Activated CD4-positive, alpha-beta T cell treated with anti-CD3 and anti-CD28 coated beads, Interleukin-2, amount 50 U/mL, for 24 hours (primary cell): ENCODE measurements at places on chromosomes 4 and X.
A peak's percentile ranks its signal among the peaks of the same experiment; 100 is the strongest.

- no peak for DNase-seq
Measured at GRCh38 chr4:164481306-164482091, 272.4 kb upstream of the SMIM31 start.

DNA sequence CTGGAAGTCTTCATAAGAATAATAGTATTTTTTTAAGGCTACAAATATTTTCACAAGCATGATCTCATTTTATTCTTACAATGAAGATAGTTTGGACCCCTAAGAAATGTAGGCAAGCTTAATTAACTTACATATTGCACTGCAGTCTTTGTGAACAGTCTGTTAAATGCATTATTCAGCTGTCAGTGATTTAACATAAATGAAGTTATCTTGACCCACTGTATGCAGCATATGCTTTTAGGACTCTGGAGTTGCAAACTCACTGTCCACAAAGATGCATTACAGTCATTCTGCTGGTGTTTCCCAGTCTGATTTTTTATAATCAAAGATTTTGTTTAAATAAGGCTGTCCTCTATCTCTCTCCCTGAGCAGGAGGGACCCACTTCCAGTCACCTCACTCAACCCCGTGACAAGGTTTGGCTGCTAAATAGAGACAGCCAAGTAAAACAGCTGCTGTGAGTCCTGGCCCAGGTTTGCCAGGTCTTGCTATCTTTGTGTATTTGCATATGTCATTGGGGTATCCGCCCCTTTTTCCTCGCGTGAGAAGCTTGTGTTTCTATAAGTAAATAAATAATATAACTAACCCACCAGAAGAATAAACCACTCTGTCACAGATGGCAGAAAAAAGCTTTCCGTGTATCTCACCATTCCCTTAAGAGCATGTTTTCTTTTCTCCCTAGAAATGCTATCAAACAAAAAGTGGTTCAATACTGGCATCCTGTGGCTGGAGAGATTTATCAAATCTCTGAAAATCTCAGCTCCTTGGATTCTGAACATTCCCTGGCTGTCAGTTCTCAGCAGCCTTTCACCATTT, 67.0 kb downstream of the SLC7A11 start:
- DNase-seq: no peak

- DNase-seq: no peak
Measured at GRCh38 chrX:475926-476723, 89.4 kb upstream of the PPP2R3B start.

DNA sequence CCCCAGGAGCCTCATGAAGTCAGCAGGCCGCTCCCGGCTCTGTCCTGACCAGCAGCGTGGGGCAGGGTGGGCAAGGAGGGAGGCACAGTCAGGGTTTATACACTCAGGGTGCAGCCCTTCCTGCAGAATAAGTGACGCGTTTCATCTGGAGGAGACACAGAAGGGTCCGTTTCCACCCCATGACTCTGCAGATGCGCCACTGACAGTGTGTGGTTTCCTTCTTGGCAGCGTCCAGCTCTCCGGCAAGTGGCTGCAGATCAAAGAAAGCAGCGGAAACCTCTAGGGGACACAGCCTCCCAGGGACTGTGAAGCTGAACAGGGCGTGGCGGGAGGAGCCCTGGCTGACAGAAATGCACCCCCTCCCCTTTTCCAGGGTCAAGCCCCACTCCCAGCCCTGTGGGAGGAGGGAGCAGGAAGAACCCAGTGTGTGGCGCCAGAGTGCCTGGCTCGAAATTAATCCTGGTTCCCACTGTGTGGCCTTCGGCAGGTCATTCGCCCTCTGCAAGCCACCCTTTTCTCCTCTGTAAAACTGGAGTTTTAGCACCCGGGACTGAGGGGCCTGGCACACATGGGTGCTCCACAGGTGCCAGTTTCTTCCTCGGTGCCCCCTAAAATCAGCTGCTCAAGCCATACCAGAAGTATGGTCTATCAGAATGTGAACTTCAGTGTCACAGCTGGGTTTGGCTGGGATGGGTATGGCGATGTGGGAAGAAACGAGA, 17.3 kb upstream of the TBC1D14 start:
- DNase-seq: no peak

- peak; percentile 48 for DNase-seq
Measured at GRCh38 chrX:149470955-149471354, 34.2 kb downstream of the IDS start.

DNA sequence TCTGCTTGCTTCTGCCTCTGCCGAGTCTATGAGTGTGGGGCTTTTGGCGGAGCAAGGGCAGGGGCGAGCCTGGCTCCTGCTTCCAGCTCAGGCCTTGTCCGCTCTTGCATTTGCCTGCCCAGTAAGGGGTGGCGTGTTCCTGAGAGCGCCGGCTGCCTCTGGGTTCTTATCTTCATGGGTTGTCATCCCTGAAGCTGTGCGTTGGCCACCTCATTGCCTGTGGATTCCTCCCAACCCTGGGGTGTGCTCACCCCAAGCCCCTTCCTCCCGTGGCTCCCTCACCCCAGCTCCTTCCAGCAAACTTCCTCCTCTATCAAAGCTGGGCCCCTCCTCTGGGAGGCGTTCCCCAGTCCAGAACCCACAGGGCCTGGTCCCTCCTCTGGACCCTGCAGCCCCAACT, 17.5 kb downstream of the SH3BP2 start:
- no peak for DNase-seq

DNA sequence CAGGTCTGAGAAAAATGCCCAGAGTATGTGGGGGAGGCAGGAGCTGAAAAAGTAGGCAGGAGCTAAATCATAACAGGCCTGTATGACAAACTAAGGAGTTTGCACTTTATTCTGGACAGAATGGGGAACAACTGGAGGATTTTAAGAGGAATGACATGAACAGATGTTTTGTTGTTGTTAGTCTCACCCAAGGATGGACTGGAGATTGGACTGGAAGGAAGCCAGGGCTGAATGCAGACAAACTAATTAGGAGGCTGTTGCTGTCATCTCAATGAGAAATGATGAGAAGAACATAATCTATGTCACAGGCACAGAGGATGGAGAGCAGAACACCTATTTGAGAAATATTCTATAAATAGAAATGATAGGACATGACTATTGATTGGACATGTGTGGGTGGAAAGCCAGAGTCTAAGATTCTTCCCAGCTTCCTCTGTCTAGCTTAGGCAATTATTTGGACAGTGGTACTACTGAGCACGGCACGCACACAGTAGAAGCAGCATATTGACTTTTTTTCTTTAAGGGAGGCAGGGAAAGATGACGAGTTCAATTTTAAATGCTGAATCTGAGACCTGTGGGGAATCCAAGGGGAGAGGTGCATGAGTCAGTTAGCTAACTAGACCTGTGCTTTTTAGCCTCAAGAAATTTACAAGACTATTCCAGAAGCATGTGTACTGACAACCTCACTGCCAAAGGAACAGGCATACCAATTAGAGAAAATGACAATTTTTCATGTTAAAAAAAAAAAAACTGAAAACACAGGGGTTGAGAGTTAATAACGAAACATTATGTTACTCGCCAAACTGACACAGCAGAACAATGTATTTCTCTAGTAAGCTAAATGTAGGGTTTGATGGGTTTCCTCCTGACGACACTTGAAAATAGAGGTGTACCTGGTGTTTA, 963 bp upstream of the USO1 start:
- no peak for DNase-seq

- DNase-seq: peak; percentile 1
Measured at GRCh38 chrX:63686878-63687714, 97.9 kb downstream of the ARHGEF9 start.

GRCh38 chr4:95596676-95597075, 47.9 kb upstream of the UNC5C start:
- no peak for DNase-seq

- no peak for DNase-seq
Measured at GRCh38 chr4:181676546-181676945, 566.7 kb upstream of the TENM3 start.

DNA sequence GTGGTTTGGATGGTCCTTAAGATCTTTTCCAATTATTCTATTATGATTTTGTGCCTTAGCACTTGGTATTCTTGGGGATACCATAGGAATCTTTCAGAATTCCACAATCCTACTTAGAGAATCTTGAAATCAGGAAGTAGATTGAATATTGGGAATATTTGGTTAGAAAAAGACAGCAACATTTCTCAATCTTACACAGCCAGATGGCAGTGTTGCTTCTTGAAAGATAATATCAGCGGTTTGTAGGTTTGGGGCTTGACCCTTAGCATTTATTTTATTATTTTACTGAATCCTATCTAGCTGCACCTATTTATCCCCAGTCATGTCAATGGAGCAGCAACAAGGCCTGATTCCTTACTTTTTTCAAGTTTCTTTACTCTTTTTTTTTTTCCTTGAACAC, 28.6 kb downstream of the MAGEB1 start:
- no peak for DNase-seq

- DNase-seq: no peak
Measured at GRCh38 chr4:120225527-120225926, 158.9 kb upstream of the MAD2L1 start.
